ENCODE measurements at places on chromosomes 16 and 17. TPM values are rescaled to one million over a fixed set of nuclear protein-coding genes. Genes with fewer than 3 reads are reported as not detected.

LASP1 gene
- total RNA-seq, result 197 TPM

ARHGDIG gene
- not detected for total RNA-seq

NFE2L1 gene
- 63.5 TPM for total RNA-seq

SOST gene
- not detected for total RNA-seq

SEZ6L2 gene
- not detected for total RNA-seq

FA2H gene
- total RNA-seq, result 0.13 TPM

CDRT15 gene
- total RNA-seq, result not detected

PLK1 gene
- 67.6 TPM for total RNA-seq
